Activated gamma-delta T cell treated with Interleukin-2 at 50 U/mL for 16 hours (primary cell): ENCODE measurements at places on chromosomes 5 and 9.

GRCh38 chr5:101676646-101677045 is 619.4 kb downstream of the SLCO4C1 start:
- no peak for DNase-seq

DNA sequence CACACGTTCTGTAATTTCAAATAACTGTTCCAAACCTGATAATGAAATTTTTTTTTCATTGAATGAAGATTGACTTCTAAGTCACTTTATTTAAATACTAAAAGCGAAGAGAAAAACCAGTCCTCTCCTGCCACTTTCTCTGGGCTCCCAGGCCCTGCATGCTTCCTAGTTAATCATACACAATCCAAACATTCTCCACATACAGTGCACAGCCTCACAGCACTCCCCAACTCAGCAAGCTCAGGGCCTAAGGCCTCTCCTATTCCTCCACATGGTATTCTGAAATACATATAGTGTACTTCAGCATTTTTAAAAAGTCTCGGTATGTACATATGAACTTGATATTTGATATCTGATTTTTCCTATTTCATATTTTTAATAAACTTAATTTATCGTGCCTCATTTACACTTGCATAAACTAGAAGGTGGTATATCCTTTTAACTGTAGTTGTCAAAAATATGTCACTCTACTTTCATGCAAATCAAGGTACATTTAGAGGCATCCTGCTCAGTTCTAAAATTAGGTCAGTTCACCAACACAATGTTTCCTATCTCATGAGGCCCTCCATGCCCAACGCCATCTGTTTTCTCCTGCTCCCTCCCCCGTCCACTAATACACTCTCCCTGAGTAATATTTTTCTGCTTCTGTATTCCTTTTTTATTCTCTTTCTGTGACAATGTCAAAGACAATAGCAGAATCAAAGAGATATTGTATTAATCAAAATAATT is 206.7 kb downstream of the ARRDC3 start:
- no peak for DNase-seq

- DNase-seq, result no peak
Observed at GRCh38 chr5:36305571-36306326, 4.0 kb upstream of the RANBP3L start.

- no peak for DNase-seq
Observed at GRCh38 chr9:83281306-83282255, 218.6 kb upstream of the RASEF start.

- DNase-seq, result no peak
Observed at GRCh38 chr5:17426104-17426749, 71.8 kb upstream of the TAF11L2 start.

GRCh38 chr5:55305345-55305744 is 2.1 kb downstream of the DHX29 start:
- no peak for DNase-seq

GRCh38 chr9:136289651-136290507 is 14.0 kb downstream of the CCDC187 start:
- DNase-seq, result no peak

GRCh38 chr5:167696558-167697314 is 594.7 kb upstream of the WWC1 start:
- DNase-seq, result no peak
